Psoas muscle (tissue), 8 donors: ENCODE measurements at places on chromosomes 4 and X. TPM values are rescaled to one million over a fixed set of nuclear protein-coding genes. Genes with fewer than 3 reads are reported as not detected.

GRCh38 chr4:182555997-182556418 is 312.8 kb downstream of the TENM3 start:
- no peak overlapping the region for H3K27ac ChIP-seq
- H3K4me3 ChIP-seq = no peak overlapping the region
- H3K4me1 ChIP-seq = peaks cover 22% of the 10 kb centered on the region
- no peaks in the 10 kb centered on the region for H3K27me3 ChIP-seq

The TEX13B gene
- total RNA-seq = not detected

The CACNA1F gene
- not detected for total RNA-seq

- no peak overlapping the region for H3K27ac ChIP-seq
- H3K4me1 ChIP-seq = no peaks in the 10 kb centered on the region
- H3K27me3 ChIP-seq = no peaks in the 10 kb centered on the region
- no peak overlapping the region for H3K4me3 ChIP-seq
These were observed 72.2 kb upstream of the ELOVL6 start for GRCh38 chr4:110270492-110271197.

The ADH7 gene
- total RNA-seq = not detected

DNA sequence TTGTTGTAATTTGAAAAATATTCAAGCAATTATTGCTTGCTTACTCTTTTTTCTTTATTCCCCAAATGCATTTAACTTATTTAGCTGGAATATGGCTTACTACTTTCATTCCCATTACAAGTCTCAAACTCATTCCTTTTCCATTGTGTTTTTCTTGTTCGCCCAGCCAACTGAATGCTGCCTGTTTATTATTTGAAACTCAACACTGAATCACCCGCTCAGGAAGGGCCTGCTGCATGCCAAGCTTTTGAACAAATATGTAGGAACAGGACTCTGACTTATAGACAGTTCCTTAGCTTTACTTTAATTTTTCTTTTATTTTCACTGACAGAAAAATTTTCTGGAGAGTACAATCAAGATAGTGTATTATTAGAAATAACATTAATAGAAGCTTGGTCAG is 12.9 kb downstream of the PCDH18 start:
- H3K27me3 ChIP-seq = no peaks in the 10 kb centered on the region
- no peak overlapping the region for H3K4me3 ChIP-seq
- H3K27ac ChIP-seq = no peak overlapping the region
- no peak for DNase-seq
- no peaks in the 10 kb centered on the region for H3K36me3 ChIP-seq

DNA sequence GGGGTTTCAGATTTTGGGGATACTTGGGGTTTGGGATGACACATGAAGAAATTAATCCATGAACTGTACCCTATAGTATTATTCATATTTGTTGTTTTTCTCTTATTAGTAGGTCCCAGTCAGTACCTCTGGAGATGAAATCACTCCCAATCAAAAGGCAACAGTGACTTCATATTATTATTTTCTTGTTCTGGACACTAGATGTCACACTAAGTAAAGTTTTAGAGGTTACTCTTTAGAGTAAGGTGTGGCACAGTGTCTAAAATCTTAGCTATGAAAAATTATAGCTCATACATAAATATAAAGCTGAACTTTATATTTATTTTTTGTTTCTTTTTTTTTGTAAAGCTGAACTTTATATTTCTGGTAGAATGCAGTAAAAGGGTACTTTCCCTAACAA is 35.1 kb downstream of the FAM114A1 start:
- no peak overlapping the region for H3K4me3 ChIP-seq
- no peaks in the 10 kb centered on the region for H3K4me1 ChIP-seq
- no peak for DNase-seq
- peaks cover 40% of the 10 kb centered on the region for H3K36me3 ChIP-seq
- no peak overlapping the region for H3K27ac ChIP-seq

DNA sequence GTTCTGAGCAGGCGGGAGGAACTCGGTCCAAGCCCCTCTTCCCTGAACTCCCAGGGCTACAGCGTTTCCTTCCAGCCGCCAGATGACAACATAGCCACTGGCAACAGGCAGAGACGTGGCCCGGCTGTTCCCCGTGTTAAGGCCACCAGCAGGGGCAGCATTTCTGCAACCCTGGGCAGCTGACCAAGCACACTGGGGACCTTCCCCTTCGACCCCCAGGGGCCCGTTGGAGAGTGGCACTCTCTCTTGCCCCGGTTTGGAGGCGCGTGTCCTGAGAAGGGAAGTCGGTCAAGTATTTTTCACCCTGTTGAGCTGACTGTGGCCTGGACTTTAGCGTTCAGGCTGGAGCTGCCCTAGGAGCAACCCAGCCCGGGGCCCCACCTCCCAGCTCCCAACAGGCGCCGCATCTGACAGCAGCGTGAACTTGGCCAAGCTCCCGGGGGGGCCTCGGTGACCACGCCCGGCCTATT is 37.6 kb downstream of the ZBTB49 start:
- no peaks in the 10 kb centered on the region for H3K27me3 ChIP-seq
- no peak overlapping the region for H3K4me3 ChIP-seq
- no peak overlapping the region for H3K27ac ChIP-seq
- no peak for DNase-seq
- H3K4me1 ChIP-seq = no peaks in the 10 kb centered on the region
- H3K36me3 ChIP-seq = no peaks in the 10 kb centered on the region

DNA sequence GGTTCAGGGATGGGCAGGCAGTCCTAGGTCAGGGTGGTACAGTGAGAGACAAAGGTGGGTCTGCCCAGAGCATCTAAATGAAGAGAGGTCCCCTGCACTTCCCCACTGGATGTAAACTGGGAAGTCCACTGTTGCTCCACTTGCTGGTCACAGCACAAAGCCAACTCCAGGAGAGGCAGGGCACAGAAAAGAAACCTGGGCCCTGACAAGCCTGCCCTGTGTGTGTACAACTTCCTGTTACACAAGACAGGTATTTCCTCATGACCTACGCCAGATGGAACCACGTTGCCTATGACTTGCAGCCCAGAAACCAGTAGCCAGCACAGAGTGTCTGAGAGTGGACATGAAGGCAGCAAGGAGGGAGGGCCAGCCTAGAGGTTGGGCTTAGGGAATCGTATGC is 161.8 kb downstream of the SH3KBP1 start:
- H3K27ac ChIP-seq = no peak overlapping the region
- H3K27me3 ChIP-seq = no peaks in the 10 kb centered on the region
- no peaks in the 10 kb centered on the region for H3K4me1 ChIP-seq
- H3K4me3 ChIP-seq = no peak overlapping the region
- DNase-seq = no peak

The BEX5 gene
- not detected for total RNA-seq

The AFAP1 gene
- total RNA-seq = 11.4 TPM

- no peak overlapping the region for H3K27ac ChIP-seq
- H3K27me3 ChIP-seq = no peaks in the 10 kb centered on the region
- H3K36me3 ChIP-seq = no peaks in the 10 kb centered on the region
- H3K4me1 ChIP-seq = no peaks in the 10 kb centered on the region
- no peak overlapping the region for H3K4me3 ChIP-seq
- DNase-seq = no peak
These were observed 302.9 kb upstream of the FTHL17 start for GRCh38 chrX:31374786-31375185.

DNA sequence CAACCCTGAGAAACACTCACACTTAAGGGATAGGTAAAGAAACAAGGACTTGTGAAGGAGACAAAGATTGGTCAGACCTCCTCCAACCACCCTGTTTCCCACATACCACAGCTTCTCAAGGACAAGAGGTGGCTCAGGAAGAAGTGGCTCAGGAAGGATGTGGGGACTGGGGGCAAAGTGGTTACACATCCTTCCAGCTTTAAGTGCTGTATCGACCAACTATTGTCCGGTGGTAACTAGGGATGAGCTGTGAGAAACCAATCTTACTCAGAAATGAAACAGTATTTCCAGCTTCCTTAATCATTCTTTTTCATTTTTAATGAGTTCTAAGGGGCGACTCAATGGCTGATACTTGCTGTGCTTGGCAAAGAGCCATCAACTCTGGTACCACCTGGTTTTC is 8.5 kb upstream of the LHFPL1 start:
- H3K4me3 ChIP-seq = no peak overlapping the region
- H3K36me3 ChIP-seq = no peaks in the 10 kb centered on the region
- H3K4me1 ChIP-seq = no peaks in the 10 kb centered on the region
- H3K27ac ChIP-seq = no peak overlapping the region
- no peaks in the 10 kb centered on the region for H3K27me3 ChIP-seq

DNA sequence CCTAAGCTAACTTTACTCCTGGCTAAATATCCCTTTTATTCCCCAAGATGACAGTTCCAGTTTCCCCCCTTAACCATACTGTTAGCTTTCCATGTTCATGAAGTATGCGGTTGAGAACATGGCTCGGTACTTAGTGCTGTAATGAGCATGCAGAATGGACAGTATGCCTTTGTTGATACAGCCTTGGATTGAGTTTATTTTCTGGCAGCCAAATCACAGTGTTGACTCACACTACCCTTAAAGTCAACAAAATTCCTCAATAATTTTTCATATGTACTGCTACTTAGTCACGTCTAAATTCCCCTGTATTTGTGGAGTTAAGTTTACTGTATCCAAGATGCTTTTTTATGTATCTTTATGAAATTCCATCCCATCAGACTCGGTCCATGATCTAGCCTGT is 1.4 kb upstream of the VEGFC start:
- no peak overlapping the region for H3K27ac ChIP-seq
- no peaks in the 10 kb centered on the region for H3K36me3 ChIP-seq
- DNase-seq = no peak
- H3K4me1 ChIP-seq = peaks cover 8% of the 10 kb centered on the region
- no peaks in the 10 kb centered on the region for H3K27me3 ChIP-seq

- H3K4me1 ChIP-seq = no peaks in the 10 kb centered on the region
- H3K4me3 ChIP-seq = no peak overlapping the region
- no peak for DNase-seq
- H3K36me3 ChIP-seq = no peaks in the 10 kb centered on the region
- H3K27ac ChIP-seq = no peak overlapping the region
These were observed 5.0 kb downstream of the PNCK start for GRCh38 chrX:153668423-153669173.

GRCh38 chr4:148060264-148061140 is 328.6 kb downstream of the ARHGAP10 start:
- no peak for DNase-seq
- H3K27me3 ChIP-seq = no peaks in the 10 kb centered on the region
- H3K4me1 ChIP-seq = peaks cover 71% of the 10 kb centered on the region
- peak overlapping the region; percentile 91 for H3K27ac ChIP-seq

DNA sequence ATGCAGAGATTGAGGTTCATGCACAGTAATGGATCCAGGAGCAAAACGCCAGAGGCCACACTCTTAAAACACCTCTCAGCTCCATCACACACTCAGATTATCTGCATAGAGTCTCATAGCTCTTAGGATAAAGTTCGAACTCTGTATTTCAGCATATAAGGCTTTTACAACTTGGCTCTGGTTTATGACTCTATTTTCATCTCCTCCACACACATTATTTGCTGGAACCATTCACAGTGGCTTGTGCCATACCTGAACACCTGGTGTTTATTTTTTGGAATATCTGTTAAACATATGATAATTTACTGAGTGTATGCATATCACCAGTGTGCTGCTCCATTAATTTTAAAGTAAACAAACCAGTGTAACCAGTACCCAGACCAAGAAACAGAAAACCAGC is 27.2 kb downstream of the RASL11B start:
- no peaks in the 10 kb centered on the region for H3K36me3 ChIP-seq
- no peak for DNase-seq
- H3K27ac ChIP-seq = no peak overlapping the region
- H3K4me3 ChIP-seq = no peak overlapping the region
- no peaks in the 10 kb centered on the region for H3K27me3 ChIP-seq

DNA sequence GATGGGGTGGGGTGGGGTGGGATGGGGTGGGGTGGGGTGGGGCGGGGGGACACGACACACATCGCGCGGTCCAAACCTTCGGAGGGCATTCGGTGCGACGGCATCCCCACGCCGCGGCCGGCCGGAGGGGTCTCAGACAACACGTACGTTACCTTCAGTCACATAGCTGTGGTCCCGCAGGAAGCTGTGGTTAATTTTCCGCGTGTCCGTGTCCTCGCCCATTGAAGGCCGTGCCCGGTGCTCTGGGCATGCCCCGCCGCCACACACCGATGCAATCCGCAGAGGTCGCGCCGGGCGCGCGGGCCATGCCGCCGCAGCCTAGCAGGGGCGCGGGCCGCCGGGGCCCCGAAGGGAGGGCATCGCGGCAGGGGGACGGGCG is 417 bp downstream of the PPP2R2C start:
- DNase-seq = no peak
- peaks cover 77% of the 10 kb centered on the region for H3K27me3 ChIP-seq
- H3K4me3 ChIP-seq = peak overlapping the region; percentile 63
- no peaks in the 10 kb centered on the region for H3K4me1 ChIP-seq

GRCh38 chrX:43557792-43558191 is 98.3 kb upstream of the MAOA start:
- H3K4me1 ChIP-seq = no peaks in the 10 kb centered on the region
- H3K36me3 ChIP-seq = no peaks in the 10 kb centered on the region
- no peak overlapping the region for H3K27ac ChIP-seq
- no peak overlapping the region for H3K4me3 ChIP-seq
- peak; percentile 14 for DNase-seq
- H3K27me3 ChIP-seq = no peaks in the 10 kb centered on the region

The SSX4 gene
- not detected for total RNA-seq

GRCh38 chrX:149129767-149130166 is 375.3 kb downstream of the IDS start:
- H3K4me1 ChIP-seq = no peaks in the 10 kb centered on the region
- H3K27ac ChIP-seq = no peak overlapping the region
- H3K27me3 ChIP-seq = no peaks in the 10 kb centered on the region
- H3K4me3 ChIP-seq = no peak overlapping the region
- H3K36me3 ChIP-seq = no peaks in the 10 kb centered on the region

DNA sequence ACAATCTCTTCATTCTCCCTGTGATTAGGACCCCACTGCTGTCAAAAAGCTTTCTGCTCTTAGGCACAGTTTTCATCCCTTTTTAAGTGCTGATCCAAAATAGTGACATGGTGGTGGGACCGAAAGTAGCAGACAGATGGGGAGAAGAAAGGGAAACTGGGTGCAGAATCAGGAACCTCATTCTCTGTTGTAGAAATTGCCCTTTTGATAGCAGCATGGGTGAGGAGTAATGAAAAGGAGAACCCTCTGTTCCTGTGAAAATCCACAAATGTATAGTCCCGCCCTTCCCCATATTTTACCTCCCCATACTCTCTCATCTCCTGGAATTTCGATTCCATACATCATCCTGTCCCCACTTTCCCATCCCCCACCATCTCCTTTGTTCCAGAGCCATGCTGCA is 126.5 kb downstream of the STIM2 start:
- H3K36me3 ChIP-seq = no peaks in the 10 kb centered on the region
- no peaks in the 10 kb centered on the region for H3K27me3 ChIP-seq
- H3K27ac ChIP-seq = no peak overlapping the region
- peaks cover 16% of the 10 kb centered on the region for H3K4me1 ChIP-seq
- DNase-seq = no peak
- H3K4me3 ChIP-seq = no peak overlapping the region

DNA sequence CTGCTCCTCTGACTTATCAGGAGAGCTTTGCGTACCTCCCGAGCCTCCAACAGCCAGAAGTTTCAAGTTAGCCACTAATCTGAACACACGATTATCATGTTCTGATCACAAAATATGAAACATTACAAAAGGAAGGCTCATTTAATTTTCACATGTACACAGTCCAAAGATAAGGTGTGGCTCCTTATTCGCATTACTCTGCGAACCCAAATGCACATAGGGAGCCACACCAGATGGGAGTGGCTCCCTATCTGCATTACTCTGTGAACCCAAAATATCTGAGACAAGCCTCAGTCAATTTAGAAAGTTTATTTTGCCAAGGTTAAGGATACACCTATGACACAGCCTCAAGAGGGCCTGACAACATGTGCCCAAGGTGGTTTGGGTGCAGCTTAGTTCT is 28.4 kb downstream of the TLR8 start:
- no peak overlapping the region for H3K4me3 ChIP-seq
- no peaks in the 10 kb centered on the region for H3K36me3 ChIP-seq
- no peak for DNase-seq
- H3K4me1 ChIP-seq = no peaks in the 10 kb centered on the region
